D341Med (cell line): ENCODE measurements at places on chromosomes 6 and 20.
A peak's percentile ranks its signal among the peaks of the same experiment; 100 is the strongest.

DNA sequence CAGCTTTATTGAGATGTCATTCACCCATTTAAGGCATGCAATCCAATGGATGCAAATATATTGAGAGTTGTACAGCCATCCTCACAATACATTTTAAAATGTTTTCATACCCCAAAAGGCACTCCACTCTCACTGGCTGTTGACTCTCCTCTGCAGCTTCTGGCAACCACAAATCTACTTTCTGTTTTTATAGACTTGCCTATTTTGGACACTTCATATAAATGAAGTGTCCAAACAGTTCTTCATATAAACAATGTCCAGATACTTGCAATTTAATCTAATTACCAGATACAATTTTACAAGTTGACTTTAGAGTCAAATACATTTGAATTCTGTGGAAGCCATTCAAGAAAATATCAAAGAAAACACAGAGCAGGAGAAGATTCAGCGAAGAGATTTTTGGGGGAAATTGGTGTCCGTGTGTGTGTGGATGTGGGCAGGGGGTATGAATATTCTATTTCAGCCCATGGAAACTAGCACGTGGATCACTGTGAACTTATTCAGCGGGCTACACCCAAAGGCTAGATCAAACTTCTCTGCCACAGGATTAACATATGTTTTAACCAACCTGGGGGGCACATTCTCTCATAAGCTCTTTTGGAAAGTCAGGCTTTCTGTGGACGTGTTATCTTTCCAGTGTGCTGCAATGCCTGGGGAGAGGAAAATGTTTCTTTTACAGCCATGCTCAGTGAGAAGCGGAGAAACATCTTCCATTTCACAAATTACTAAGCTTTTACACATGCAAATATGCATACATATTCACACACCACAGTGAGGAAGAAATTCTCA lies 73.9 kb downstream of the PLG start:
- DNase-seq = no peak

- DNase-seq = no peak
Observed at GRCh38 chr6:46989398-46989797, 52.7 kb downstream of the ADGRF1 start.

- peak; percentile 55 for DNase-seq
Observed at GRCh38 chr20:57440678-57441509, 49.7 kb downstream of the RBM38 start.

GRCh38 chr6:31821301-31822035 lies 6.1 kb upstream of the HSPA1B start:
- peak; percentile 61 for DNase-seq

GRCh38 chr6:129946439-129947140 lies 71.8 kb upstream of the L3MBTL3 start:
- DNase-seq = peak; percentile 43

DNA sequence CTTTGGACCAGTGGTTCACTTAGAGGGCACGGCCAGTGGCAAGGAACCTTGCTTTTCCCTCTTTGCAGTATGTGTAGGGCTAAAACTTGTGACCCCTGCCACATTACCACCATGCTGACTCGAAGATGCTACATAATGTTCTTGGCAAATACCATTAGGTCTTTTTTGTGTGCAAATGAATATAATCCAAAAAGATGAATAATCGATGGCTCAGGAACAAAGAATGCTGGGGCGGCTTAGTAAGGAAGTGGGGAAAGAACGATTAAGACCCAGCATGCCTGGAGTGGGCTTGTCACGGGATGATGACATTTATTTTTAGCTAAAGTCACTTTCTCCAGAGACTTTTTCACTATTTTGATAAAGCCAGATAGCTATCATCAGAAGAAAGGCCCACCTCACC lies 23.1 kb downstream of the CMTR1 start:
- no peak for DNase-seq

- no peak for DNase-seq
Observed at GRCh38 chr20:14566505-14566904, 229.1 kb upstream of the FLRT3 start.

DNA sequence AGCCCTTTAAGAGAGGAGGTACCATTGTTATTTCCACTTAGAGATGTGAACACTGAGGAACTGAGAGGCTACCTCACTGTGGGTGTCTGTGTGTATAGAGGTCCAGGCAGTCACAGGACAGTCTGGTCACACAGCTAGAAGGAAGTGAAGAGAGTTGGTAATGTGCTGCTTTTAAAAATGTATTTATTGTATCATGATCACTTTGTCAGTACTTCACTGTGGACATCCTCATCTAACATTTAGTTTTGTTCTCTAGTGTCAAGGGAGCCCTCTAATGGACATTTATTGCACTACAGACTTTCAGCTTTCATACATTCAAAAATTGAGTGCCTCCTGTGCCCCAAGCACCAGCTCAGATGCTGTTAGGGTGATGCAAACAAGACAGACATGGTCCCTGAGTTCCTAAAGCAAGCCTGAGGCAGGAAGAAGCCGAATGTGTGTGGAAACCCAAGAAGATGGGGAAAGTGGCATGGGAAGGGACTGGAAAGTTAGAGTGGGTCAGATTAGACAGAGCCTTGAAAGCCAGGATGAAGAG lies 123.0 kb downstream of the SLC16A10 start:
- peak; percentile 69 for DNase-seq

DNA sequence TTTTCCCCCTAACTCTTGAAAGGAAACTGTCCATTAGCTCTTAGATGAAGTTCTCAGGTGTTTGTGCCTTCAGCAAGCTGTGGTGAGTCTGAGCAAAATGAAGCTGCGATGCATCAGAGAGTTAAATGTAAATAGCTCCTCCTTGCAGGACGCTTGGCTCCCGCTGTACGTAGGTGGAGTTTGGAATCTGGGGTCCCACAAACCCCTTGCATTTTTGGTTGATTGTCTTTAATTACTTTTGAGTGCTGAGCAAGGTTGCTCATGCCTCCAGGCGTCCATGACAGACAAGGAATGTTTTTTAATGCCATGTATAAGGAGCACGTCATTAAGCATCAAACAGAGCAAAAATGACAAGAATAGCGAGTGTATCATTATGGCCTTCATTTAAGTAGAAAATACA lies 300.5 kb downstream of the TFAP2C start:
- no peak for DNase-seq

- no peak for DNase-seq
Observed at GRCh38 chr6:4667591-4667990, 108.6 kb upstream of the CDYL start.

DNA sequence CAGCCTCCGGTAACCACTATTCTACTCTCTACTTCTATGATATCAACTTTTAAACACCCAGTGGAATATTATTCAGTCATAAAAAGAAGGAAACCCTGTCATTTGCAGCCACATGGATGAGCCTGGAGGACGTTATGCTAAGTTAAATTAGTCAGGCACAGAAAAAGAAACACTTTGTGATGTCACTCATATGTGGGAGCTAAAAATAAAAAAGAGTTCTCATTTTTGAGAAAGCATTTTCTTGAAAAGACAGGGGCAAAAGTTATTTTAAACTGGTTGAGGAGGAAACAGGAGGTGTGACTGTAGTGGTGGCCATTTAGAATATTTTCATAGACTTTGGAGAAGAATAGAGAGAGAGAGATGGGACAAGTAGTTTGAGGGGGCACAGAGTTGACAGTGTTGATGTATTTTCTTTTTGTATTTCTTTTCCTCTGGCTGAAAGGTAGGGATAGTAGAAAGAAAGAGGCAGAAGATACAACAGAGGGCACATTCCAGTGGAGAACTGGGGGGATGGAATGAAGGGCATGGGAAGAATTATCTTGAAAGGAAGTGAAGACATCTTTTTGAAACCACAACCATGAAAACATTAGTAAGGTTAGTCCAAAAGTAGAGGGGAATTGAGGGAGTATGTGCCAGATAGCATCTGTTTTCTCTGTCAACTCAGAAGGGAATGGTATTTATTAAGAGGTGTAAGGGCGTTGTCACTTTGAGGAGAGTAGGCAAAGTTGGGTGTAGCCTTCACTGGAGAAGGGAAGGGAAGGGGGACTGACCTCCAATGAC lies 181.3 kb upstream of the GMDS start:
- DNase-seq = no peak

GRCh38 chr6:146434732-146435390 lies 108.8 kb upstream of the RAB32 start:
- DNase-seq = no peak

GRCh38 chr20:51164731-51165130 lies 141.8 kb upstream of the KCNG1 start:
- DNase-seq = no peak

GRCh38 chr6:125789576-125790357 lies 993 bp upstream of the NCOA7 start:
- peak; percentile 57 for DNase-seq

DNA sequence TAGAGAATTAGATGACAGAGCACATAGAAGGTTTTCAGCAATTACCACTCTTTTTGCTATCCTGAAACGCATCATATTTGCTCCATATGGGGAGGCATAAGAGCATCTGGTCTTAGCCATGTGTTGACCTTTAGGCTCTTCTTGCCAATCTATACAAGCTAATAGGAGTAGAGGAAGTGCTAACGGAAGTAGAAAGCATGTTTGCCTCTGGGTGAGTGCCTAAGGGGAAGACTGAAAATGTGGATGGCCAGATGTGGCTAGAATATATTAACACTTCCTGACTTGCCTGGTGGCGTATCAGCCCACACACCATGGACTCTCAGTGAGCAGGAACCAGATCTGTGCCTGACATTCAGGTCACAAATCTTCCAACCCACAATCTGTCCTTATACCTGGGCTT lies 136.3 kb downstream of the LRRC1 start:
- no peak for DNase-seq

DNA sequence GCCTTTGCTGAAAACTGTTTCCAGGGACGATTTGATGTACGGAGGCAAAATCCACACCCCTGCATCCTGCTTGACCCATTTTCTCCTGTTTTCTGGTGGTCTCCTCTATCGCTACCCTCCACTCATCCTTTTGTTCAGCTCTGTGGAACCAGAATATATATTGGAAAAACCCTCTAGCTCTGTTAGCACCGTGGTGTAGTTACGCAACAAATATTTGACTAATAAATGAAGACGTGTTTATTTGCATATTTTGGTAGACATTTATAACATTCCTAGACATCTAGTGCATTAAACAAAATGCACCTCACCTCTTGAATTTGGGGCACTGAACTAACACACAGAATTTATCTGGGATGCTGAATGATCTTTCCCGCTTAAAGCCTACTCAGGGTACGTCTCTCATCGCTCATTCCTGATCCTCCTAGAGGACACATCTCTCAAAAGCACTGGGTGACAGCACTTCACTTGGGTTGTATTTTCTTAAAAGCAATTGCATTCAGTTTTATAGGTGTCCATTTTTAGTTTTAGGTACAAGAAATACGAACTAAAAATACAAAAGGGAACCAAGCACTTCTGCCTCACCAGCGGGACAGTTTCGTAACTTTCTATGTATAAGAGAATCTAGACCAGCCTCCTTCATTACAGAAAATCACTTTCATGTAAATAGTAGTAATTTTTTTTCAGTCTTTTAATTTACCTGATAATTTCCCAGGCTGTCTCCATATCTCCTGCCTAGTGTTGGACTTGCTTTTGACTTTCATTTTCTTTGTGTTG lies 59.2 kb downstream of the SNRNP48 start:
- DNase-seq = no peak

DNA sequence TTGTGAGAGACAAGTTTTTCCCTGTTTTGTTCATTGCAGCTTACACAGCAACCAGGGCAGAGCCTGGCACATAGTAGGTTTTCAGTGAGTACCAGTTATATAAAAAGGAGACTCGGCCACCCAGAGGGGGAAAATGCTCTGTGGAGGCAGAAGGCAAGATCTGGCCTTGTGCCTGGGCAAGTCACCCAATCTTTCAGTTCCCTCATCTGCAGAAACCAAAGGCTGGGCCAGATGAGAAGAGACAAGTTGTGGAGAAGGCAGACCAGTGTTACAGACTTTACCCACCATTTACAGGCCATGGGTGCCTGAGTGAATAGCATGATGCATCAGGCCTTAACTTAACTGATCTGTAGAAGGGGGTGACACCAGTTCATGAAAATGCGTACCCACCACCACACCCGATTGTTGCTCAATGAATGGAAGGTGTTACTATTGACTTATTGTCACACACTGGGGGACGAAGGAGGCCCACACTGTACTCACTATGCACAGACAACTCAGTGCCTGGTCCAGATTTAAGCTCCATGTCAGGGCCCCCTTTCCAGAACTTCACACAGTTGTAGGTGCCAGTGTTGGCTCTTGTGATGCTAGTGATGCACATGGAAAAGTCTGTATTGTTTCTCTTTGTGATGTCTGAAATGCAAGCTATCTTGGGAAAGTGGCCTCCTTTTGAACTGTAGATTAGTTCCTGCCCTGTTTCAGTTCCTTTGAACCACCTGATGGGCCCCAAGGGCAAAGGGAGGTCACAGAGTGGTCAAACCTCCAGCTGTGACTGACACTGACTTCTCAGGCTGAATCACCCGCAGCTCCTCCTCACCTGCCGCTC lies 64.3 kb upstream of the SIRPG start:
- DNase-seq = no peak

DNA sequence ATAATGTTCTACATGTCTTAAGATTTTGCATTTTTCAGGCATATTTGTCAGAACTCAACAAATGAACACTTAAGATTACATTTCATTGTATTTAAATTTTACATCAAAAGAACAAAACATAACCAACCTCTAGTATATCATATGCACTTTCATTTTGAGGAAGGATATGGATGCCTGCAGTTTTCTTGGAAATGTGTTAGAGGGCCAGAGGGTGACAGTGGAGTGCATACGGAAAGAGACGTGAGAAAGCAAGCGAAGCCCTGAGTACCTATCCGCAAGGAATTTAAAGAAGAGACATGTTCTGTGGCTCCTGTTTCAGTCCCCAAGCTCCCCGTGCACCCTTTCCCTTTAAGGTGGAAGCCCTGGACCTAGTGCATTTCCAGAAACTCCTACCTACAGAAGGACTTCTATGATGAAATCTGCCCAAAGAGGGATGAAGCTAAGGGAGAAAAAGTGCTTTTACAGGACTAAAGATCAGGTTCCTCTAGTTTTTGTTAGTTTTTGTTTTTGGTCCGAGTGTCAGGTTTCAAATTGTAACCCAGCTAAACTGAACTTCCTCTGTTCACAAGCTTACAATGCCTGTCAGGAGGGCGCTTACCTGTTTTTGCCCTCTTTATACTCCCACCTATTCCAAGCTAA lies 38.8 kb downstream of the EZR start:
- DNase-seq = no peak

- DNase-seq = no peak
Observed at GRCh38 chr20:17438436-17439039, 92.6 kb downstream of the BFSP1 start.

DNA sequence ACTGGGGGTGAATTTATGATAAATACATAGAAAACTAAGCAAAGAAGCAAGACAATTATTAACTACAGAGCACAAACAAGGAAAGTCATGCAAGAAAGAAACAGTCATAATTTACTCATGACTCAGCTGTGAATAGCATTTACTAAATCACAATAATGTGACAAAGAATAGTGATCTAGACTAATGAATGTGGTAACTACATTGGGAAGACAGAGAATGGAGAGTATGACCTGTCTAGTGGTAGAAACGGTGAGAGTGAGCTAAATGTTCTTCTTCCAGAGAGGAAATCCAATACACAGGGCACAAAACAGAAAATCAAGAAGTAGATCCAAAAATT lies 153.5 kb upstream of the DST start:
- no peak for DNase-seq

DNA sequence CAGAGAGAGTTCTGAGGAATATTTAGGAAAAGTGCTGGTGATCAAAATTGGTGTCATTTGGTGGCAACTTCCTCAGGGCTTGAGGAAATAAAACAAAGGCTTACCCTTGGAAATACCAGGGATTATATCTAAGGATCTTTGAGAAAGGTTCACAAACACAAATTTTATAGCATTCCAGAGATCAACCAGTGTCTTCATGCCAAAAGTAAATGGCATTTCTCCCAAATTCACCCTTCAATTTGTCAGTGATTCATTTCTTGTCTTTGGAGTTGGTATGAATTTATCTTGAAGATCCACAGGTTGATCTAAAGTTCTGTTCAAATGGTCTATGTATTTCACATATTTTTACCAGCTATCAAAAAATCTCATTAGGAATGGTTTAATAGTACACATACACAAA lies 181.5 kb downstream of the FUT9 start:
- DNase-seq = no peak
